ENCODE measurements at places on chromosomes 1 and 21.

DNA sequence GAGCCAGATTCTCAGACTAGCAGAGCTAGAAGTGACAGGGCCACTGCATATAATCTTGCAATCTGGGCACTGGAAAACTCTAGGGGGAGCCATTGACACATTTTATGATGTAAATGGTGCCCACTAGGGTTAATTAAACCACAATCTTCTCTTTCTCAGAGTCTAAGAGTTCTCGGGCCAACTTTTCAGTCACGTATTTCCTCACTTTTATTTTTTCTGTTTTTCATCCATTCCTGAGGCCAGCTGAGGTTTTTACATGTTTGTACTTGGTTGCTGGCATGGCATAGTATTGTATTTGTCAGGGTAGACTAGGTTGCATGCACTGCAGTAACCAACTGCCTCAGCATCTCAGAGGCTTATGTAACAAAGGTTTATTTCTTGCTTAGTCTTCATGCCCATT is 138.2 kb downstream of the ZNF326 start:
- DNase-seq, result no peak

DNA sequence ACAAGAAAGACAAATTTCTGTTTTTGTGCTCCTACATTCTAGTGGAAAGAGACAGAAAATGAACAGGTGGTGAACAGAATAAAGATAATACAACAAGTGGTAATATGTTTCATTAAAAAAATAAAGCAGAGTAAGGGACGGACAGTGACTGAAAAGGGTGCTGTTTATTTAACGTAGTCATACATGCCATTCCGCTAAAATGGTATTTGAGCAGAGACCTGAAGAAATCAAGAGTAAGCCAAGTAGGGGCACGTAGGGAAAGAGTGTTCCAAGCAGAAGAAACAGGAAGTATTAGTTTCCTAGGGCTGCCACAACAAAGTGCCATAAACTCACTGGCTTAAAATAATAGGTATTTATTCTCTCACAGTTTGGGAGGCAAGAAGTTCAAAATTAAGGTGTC is 65.6 kb upstream of the KCTD3 start:
- no peak for DNase-seq

- no peak for DNase-seq
Measured at GRCh38 chr1:17725084-17725719, 29.9 kb upstream of the ACTL8 start.

DNA sequence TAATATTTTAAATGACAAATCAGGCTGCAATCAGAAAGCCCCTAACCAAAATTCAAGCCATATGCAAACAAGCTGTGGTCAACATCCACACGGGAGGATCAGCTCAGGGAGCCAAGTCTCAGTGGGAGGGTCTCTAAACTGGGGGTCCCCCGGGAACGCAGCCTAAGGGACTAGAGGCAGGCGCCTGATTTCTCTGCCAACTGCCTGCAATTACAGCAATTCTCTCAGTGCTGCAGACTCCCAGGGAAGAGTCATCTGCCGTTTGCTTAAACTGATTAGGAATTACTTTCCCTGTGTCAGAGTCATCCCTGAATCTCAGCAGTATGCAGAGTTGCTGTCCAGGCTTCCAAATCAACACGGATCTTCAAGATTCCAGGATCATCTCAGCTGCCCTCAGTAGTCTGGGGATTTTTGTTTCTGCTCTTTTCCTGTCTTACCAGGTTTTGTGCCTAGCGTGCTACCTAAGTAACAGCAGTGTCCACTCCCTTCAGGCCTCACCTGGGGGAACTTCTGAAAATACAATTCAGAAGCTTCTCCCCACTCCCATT is 247.8 kb downstream of the RRAGC start:
- DNase-seq, result no peak

- no peak for DNase-seq
Measured at GRCh38 chr1:86507935-86508582, 38.8 kb upstream of the CLCA4 start.

GRCh38 chr1:109643385-109644230 is 12.3 kb upstream of the GSTM4 start:
- DNase-seq, result peak; percentile 95

- no peak for DNase-seq
Measured at GRCh38 chr1:103371234-103371633, 154.3 kb upstream of the RNPC3 start.
